ENCODE measurements at places on chromosomes 2 and 18. TPM values are rescaled to one million over a fixed set of nuclear protein-coding genes. Genes with fewer than 3 reads are reported as not detected.
A peak's percentile ranks its signal among the peaks of the same experiment; 100 is the strongest.

FIGN gene
- total RNA-seq: not detected

NUP35 gene
- 36.1 TPM for total RNA-seq

DNA sequence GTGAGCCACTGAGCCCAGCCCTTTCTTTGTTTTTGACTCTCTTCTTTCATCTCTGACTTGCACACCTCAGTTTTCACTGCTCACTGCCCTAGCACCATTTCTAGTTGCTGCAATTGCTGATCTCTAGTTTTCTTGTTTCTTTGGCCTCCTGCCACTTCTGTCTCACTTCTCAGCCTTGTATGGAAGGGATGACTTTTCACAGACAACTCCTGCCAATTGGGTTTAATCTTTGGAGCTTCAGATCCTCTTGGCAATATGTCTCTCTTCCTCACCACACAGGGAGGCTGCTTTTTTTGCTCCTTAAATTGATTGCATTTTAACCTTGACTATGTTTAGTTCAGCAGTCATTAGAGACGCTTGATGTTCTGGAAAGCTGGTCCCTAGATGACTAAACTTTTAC is 323.1 kb downstream of the CTNNA2 start:
- DNase-seq: no peak

DNA sequence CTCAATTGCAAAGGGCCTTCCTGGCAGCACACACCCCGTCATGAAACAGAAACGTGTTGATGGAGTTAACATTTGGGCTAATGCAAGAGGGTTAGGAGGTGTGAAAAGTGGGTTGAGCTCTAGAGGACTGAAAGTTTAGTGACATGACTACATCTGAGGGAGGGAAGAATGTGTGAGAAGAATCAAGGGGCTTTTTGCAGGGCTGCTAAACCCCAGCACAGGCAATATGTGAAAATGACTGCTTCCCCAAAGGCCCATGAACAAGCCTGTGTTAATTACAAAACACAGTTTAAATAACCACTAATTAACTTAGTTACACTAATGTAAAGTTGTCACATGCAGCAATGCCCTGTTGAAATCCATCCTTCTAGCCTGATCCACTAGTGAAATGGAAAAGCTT is 63.4 kb upstream of the PEX13 start:
- no peak for DNase-seq

- DNase-seq: no peak
Measured at GRCh38 chr18:61742565-61743429, 150.0 kb downstream of the RNF152 start.

DNA sequence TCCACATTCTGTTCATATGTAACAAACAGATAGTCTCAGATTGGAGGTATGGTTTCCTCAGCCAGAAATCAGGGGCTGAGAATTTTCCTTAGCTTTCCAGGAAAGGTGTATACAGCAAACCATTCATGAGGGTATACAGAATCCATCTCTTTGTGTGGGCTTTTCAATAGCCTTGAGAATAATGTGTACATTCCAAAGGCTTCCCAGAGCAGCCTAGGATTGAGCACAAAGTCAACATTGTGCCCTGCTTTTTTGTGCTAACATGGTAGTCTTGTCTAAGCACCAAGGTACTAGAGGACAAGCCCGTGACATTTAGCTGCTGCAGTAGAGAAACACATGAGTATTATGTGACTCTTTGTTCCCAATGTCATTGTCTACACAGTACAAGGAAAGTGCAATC is 322.1 kb upstream of the TANK start:
- DNase-seq: no peak

GRCh38 chr2:38643021-38643671 is 22.8 kb upstream of the GALM start:
- no peak for DNase-seq

- no peak for DNase-seq
Measured at GRCh38 chr2:189566046-189566445, 14.5 kb downstream of the SLC40A1 start.

DNA sequence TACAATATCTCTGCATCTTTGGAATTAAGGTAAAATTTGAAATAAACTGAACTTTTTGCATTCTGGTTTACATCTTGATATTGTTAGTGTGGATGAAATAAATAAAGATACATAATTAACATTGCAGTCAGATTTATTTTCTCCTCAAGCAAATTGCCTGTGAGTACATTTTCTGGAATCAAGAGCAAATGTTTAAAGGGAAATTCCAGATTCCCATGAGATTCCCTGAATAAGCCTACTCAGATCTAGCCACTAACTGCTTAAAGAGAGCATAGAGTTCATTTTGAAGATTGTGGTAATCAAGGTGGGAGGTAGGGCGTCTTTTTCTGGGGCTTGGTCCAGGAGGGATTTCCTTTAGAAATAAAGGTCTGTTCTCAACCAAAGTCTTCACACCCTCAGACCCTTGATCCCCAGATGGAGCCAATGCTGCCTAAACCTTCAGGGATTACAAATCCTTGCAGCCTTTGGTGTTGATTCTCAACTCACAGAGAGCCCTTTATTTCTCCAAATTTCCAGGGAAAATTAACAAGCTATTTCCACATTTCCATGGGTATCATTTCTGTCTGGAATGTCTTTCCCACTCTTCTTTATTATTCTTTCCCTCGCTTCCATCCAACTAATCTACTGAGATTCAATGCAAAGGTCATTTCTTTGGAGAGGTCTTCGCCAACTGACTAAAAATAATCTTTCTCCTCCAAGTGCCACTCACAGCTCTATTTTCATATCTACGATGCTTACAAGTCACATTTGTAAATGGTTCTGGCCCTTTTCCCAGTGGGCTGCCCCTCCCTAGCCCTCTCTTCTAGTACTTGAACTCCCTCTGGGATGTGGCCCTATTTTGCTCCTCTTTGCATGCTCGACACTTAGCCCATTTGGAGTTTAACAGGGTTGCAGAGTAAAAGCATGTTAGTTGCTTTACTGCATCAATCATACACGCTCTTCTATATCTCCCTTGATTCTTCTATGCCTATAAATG is 79.8 kb upstream of the SPATS2L start:
- no peak for DNase-seq

DNA sequence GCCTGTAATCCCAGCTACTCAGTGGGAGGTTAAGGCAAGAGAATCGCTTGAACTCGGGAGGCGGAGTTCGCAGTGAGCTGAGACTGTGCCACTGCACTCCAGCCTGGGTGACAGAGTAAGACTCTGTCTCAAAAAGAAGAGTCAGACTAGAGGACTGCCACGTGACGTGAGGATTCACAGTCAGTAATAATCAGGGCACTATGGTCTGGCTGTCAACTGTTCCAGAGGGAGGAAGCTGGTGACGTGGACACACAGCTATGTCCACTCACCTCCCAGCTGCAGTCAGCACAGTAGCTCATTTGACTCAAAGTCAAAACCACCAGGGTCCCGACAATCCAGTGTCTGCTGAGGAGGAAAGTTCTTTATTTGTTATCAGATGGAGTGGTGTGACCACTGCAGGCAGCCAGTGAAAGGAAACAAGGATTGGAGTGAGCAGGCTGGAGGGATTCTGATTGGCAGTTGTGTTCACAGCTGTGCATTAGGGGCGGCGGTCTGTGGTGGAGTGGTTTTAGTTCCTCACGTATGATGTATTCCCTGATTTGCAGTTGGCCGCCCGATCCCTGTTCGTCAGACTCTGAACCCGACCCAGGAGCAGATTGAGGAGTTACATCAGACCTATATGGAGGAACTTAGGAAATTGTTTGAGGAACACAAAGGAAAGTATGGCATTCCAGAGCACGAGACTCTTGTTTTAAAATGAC is 37.9 kb downstream of the MOGAT1 start:
- DNase-seq: peak; percentile 96

IMP4 gene
- total RNA-seq: 120 TPM
